Activated naive CD4-positive, alpha-beta T cell treated with anti-CD3 and anti-CD28 coated beads, Interleukin-2, amount 50 U/mL, for 72 hours (primary cell): ENCODE measurements at places on chromosomes 5 and 9.

DNA sequence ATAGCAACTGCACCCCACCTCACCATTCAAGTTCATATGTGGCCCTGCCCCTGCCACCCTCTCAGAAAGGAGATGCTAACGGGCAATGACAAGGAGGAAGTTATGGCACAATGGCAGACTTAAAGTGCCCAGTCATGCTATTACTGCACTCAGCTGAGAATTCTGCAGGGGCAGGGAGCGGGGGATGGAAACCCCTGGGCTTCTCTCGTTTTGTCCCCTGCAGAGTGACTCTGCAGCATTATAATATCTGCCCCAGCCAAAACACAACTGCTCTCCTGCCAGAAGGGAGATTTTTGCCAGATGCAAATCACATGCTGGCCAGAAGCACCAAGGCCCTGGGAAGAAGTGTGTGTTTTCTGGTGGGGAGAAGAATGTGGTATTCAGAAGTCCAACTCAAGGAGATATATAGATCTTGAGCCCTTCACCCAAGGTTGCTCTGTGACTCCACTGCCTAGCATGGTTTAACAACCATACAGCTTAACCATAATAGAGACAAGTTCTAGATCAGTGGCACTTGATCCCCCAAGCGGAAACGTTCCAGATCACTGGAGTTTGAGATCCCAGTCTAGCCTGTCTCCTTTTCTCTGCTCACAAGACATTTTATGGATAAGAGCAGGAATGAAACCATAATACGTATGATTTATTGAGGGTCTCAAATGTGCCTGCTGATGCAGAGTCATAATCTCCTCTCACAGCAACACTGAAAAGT is 207.0 kb upstream of the MAP3K1 start:
- no peak for DNase-seq

DNA sequence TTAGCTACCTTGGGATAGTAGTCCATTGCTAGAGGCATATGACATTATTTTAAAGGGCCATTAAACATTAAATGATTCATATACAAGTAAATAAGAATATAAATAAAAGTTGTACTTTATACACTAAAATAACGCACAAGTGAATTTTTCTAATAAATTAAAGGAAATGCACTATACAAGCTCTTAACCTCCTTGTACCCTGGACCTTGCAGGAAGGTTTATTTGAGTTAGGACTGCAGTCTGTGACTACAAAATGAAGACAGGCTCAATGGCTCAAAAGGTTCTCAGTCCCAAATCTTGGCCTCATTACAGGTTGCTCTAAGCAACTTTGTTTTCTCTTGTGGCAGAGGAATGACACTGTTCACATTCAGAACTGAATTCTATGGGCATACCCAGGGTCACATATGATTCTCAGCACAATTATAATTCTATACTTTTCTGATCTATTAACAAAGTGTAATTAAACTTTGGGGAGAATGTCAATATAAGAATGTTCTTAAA is 34.4 kb downstream of the FEM1C start:
- no peak for DNase-seq

DNA sequence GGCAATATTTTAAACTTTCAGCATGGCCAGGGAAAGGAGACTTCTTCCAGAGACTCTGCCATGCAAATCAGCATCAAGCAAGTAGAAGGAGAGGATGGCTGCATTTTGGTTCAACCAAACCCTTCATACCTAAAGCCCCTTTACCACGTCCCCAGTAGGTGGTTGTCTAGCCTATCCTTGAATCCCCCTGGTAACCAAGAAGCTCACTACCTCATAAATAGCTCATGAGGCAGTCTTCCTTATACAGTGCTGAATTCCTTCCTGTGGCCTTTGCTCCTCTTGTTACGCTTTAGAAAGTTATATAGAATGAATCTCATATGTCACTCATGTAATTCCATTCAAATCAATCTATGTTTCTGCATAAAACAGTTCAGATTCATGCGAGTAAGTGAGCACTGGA is 289.5 kb upstream of the SLC30A5 start:
- DNase-seq: no peak

DNA sequence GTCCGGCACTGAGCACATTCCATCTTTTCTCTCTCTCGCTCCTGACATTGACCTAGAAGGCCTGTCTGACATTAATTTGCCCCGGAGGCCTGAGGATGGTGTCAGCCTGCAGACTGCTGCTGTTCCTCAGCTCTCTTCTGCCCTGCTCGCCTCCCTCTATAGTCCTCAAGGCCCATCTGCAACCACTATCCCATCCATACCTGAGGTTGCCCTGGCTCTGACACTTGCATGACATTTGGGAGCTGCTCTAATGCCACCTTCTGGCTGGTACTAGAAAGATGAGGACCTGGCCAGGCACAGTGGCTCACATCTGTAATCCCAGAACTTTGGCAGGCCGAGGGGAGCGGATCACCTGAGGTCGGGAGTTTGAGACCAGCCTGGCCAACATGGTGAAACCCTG is 38.6 kb upstream of the GGTA1 start:
- DNase-seq: no peak

GRCh38 chr5:117713585-117714198 is 1139.1 kb upstream of the SEMA6A start:
- DNase-seq: no peak

GRCh38 chr9:16816011-16816410 is 54.5 kb downstream of the BNC2 start:
- no peak for DNase-seq

- no peak for DNase-seq
Observed at GRCh38 chr9:133203506-133204075, 5.5 kb downstream of the OBP2B start.

DNA sequence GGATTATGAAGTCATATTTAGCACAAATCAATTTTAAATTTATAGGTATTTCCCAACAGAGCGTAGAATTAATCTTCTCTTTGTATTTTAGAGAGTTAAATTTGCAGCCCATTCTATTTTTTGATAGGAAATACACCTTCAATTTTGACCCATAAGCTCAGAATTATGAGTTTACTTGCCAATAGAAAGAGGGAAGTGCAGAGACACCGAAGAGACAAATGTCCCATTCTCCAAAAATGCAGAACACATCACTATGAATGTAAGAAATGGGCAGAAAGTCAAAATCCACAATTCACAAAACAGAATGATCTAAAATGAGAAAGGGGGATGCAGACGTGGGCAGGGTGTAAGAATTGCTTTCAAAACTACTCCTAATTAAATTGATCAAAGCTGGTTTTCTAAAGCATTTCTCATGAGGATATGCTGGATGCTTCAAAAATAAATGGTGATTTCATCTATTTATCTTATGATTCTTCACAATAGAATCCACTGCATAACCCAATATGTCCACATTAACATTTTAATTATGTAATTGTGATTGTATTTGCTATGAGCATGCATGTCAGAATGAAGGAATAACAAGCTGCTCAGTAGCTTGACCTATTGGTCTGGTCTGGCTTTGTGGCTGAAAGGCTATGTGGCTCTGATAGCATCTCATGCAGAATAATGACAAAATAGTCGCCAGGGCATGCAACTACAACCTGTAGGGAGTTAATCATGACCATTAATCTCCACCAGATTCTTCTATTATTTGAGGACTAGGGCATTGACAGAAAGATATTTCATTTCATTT is 550.1 kb upstream of the CDH18 start:
- DNase-seq: no peak

DNA sequence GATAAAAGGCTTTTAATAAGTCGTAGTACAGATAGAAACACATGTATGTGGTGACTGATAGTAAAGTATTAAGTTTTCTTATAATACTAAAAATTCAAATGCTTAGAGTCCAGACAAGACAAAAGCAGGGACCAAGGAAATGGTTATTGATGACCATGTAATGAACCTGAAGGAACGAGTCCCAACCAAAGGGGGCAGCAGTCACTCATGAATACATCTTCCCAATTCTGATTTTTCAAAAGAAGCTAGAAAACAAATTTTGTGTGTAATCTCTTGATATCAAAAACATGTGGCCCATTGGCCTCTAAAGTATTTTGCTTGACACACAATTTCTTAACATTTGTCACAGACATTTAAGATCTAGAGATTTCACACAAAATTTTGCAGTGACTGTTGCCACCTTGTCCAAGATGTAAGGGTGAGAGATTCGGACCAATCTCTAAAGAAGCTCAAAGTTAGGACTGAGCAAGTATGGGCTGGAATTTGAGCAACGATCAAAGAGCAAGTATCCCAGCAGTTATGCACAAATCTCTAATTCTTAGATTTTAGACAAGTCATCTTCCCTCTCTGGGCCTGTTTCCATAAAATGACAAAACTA is 66.8 kb downstream of the ARL15 start:
- no peak for DNase-seq

GRCh38 chr9:71459082-71459481 is 309.2 kb downstream of the CEMIP2 start:
- DNase-seq: no peak

GRCh38 chr5:9441610-9442009 is 104.3 kb downstream of the SEMA5A start:
- DNase-seq: no peak

DNA sequence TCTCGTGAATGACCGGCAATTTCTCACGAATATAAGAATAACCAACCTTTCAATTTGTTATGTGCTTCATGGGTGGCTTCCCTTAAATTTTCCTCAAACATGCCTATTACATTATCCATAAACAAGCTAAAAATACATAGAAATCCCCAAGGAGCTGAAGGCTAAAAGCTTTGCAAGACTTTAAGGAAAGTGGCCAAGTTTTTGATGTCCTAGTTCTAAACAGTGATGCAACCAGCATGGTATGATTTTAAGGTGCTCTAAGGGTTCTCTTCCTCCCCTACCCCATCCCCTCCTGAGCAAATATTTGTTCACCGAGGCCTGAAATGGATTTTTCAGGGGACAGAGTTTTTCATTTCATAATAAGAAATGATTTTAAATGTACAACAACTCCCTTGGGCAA is 79.8 kb downstream of the RGS7BP start:
- DNase-seq: no peak

DNA sequence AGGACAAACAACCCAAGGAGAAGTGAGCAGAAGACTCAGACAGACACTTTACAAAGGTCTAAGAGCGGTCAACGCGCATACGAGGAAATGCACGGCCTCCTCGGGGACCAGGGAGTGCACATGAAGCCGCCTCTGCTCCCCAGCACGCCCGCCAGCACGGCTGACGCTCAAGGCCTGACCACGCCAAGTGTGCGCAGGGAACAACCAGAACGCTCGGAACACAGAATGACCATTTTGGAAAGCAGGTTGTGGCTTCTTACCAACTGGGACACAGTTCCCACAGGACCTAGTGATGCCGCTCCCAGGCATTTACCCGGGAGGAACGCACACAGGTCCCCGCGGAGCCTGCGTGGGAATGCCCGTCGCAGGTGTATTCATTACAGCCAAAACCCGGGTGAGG is 191.5 kb upstream of the PPP1R26 start:
- DNase-seq: no peak

DNA sequence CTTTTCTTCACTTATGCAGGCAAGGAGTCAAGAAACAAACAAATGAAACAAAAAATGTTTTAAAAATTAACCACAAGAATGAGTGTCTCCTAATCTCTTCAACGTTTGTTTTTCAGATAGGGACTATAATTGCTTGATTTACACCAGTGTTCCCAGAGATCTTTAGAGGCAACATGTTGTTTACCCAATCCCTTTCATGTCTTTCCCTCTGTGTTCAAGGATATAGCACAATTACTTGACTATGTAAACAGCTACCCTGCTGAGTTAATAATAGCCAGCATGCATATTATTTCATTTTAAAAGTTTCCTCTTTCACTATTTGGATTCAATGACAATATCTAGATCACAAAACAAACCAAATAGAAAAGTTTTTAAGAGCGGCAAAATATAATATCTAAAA is 25.1 kb upstream of the SHISAL2B start:
- no peak for DNase-seq

- no peak for DNase-seq
Observed at GRCh38 chr5:19903611-19904010, 84.4 kb downstream of the CDH18 start.

- DNase-seq: no peak
Observed at GRCh38 chr9:127183814-127184582, 61.6 kb upstream of the ANGPTL2 start.

DNA sequence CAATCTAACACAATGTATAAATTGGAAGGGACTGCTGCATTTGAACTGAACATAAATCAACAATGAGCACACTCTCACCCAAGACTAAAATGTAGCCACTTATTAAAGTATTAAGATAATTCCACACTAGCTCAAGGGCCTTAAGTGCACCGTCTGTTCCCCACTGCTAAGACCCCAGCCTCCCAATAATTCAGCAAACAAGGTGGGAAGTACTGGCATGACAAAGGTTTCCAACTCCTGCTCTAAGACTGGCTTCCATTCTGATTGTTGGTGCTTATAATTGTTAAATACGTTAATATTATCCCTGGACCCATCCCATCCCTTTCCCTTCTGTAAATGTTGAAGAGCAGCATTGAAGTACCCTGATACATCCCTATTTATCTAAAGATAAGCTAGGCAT is 636.7 kb downstream of the NR2F1-AS1 start:
- no peak for DNase-seq

- no peak for DNase-seq
Observed at GRCh38 chr5:180495292-180495691, 1.1 kb downstream of the CNOT6 start.

GRCh38 chr9:23733495-23734078 is 92.5 kb downstream of the ELAVL2 start:
- DNase-seq: no peak

DNA sequence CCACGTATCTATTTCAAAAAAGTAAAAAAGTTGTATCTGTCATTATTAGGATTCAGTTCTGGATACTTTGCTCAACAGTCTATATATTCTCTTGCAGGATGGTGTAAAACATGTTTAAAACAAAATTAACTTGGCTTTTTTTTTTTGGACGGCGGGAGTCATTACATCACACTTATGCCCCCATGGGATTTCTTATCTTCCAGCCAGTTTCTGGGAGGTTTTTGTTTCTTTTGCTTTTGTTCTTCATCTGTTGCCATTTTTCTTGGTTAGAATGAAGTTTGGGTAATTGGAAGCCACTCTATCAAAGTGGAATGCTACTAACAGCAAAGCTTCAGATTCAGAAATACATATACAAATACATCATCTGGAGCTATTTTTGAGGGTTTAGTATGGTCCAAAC is 1.8 kb upstream of the STARD4 start:
- no peak for DNase-seq
